ENCODE measurements at places on chromosomes 4 and X. TPM values are rescaled to one million over a fixed set of nuclear protein-coding genes. Genes with fewer than 3 reads are reported as not detected.

DNA sequence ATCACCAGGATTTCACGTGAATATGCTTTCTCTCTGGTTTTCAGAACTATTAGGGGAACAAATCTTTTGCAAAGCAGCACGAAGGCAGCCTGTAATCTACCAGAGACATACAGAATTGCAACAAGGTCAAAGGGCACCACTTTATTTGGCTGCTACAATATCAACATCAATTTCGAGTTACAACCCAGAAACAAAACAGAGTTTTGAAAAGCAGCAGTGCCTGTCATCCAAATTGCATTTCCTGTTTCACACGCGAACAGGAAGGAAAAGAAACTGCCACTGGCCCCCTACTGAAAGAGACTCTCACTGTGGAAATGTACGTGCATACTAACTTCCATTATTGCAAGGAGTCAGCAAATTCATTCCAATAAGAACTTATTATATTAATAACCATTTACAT, 17.1 kb upstream of the C1QTNF7 start:
- DNase-seq: no peak

- DNase-seq: no peak
Observed at GRCh38 chrX:77597511-77597910, 150.3 kb downstream of the FGF16 start.

DNA sequence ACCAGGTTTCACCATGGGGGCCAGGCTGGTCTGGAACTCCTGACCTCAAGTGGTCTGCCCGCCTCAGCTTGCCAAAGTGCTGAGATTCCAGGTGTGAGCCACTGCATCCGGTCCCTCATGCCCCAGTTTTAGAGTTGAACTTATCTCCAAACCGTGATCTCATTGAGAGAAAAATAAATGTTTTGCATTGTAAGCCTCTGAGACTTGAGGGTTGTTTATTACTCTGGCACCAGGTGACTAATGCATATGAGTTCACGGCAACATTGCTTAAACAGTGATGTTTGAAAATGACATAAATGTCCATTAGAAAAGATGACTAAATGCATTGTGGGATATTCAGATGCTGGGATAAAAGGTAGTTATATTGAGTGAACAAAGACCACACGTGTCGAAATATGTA, 22.9 kb upstream of the FAT1 start:
- DNase-seq: no peak

DNA sequence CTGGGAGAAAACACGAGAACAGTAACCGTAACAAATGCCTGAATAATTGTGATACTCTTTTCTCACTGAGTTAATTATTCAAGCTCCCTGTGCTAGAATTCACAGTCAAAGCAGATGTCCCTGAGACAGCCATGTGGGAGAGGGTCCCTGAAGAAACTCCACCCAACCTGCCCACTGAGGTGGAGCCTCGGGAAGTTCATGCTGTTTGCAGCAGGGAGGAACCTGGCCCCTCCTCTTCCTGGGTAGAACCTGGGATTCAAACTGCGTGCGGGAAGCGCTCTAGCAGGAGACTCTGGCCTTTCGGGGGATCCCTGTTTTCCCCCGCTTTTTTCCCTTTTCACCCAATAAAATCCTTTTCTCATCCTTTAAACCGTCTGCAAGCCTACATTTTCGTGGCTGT, 20.2 kb upstream of the RHOH start:
- DNase-seq: no peak

- DNase-seq: no peak
Observed at GRCh38 chr4:106473515-106473914, 104.9 kb upstream of the GIMD1 start.

Gene GAGE13
- total RNA-seq: not detected

All from Panc1 (cell line).